GM10248 (cell line): ENCODE measurements at places on chromosomes 16 and 17.
A peak's percentile ranks its signal among the peaks of the same experiment; 100 is the strongest.

DNA sequence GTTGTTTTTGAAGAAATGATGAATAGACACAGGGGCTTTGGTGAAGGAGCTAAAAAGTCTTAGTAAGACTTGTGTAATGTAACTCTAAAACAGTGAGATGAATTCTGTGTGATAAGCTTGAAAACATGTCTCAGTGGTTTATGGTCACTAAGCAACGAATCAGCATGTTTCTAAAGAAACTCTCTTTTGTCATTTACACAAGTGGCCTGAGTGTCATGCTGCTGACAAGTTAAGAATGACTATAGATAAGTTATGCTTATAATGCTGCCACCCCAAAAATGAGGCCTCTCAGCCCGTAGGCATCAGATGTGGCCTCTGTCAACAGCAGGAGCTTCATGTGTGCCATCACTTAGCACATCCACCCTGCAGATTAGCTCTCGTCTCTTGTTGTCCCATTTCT, 8.7 kb downstream of the COX10 start:
- DNase-seq, result no peak

DNA sequence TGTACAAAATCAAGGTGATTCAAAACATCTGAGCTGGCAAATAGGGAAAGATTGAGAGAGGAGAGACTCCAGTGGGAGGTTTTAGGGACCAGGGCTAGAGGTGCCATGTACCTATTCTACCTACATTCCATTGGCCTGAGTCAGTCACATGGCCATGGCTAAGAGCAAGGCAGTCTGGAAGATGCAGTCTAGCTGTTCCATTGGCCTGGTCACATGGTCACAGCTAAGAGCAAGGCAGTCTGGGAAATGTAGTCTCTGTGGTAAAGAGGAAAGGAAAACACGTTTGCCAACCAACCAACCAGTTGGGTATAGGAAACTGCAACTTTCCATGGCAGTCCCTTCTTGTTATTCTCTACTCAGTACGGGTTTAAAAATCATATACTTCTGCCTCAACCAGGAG, 369.1 kb downstream of the XYLT1 start:
- DNase-seq, result no peak

GRCh38 chr17:7555320-7555948, 3.1 kb upstream of the TNFSF13 start:
- DNase-seq, result no peak

- DNase-seq, result no peak
Observed at GRCh38 chr17:43644081-43644480, 17.6 kb downstream of the MEOX1 start.

DNA sequence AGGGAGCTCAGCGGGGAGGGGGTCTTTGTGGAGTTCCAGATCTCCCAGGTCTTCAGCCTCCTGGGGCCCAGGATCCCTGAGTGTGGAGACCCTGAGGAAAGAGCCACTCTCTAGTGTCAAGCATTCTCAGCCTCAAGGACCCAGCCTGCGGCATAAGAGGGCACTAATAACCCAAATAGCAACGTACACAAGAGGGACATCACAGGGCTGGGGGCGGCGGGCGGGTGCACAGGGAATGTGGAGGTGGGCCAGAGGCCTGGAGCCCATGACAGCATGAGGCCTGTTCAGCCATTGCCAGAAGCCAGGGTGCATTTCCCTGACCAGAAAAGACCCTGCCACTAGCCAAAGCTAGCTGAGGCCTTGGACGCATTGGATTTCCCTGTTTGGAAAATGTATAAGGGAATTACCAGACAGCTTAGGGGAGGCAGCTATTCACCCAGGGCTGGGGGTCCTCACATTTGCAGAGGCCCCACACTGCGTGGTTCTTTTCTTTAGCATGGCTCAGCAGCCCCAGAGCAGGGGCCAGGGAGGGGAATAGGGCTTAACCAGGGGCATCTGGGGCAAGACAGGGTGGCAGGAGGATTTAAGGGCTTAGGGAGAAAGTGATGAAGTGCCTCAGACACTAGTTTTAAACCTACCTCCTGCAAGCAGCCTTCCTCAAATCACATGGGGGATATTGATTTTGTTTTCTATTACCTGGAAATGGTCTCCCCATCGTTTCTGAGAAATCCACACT, 13.5 kb upstream of the ALOX15B start:
- DNase-seq, result no peak

- DNase-seq, result no peak
Observed at GRCh38 chr17:50311112-50311460, 34.8 kb upstream of the XYLT2 start.

GRCh38 chr17:82909322-82909904, 69.6 kb upstream of the ZNF750 start:
- DNase-seq, result no peak

DNA sequence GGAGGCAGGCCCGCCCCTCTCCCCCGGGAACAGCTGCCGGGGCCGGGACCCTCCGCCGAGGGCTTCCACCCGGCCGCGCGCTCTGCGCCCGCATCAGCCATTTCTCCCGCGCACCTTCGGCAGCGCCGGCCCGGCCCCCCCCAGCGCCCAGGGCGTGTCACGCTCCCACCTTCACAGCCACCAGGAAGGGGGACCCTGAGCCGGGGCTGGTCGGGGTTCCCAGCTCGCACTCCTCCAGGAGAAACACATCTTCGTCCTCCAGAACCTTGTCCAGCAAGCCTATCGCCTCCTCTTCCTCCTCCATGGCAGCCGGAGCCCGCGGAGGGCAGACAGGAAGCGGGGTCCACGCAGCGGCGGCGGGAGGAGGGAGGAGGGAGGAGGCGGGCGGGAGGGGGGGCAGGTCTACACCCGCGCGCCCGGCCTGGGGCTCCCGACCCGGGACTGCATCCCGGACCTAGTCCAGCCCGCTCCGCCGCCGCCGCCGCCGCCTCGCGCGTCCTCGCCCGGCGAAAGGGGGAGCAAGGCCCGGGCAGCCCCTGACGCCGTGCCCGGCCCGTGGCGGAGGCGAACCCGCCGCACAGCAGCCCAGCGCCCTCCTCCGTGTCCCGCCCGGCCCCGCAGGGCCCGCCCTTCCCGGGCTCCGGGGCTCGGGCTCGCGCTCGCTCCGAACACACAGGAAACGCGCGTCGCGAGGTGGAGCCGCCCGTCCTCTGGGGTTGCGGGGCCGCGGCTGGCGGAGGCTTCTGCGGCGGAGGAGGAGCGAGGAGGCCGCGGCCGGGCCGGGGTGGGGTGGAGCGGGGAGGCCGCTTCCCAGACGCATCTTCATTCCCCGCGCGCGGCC, 70.8 kb downstream of the ABR start:
- DNase-seq, result peak; percentile 71

GRCh38 chr16:85930301-85930700, 31.3 kb downstream of the IRF8 start:
- no peak for DNase-seq

DNA sequence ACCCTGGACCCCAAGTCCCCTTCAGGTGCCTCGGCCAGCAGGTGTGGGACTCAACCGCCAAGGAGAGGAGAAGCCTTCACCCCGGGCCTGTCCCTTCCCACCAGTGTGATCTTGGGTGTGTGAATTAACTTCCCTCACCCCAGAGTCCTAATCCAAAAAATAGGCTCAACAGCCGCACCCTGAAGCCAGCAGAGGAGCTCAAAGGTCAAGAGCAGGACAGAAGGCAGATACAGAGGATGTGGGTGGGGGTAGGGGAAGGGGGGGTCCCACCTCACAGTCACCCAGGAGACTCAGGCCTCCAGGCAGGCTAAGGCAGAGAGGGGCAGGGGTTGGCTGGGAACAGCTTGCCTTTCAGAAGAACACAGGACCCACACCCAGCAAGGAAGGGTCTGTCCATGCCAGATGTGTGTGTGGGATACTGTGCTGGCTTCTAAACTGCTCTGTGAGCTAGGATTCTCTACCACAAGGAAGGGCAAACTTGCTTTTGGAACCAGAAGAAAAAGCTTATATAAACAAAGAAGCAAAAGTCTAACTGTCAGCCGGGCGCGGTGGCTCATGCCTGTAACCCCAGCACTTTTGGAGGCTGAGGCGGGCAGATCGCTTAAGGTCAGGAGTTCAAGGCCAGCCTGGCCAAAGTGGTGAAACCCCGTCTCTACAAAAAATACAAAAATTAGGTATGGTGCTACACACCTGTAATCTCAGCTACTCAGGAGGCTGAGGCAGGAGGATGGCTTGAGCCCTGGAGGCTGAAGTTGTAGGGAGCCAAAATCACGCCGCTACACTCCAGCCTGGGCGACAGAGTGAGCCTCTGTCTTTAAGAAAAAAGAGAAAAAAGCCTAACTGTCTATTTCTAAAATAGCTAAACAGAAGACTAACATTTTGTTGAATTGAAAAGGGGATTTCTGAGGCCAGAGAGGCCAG, 4.6 kb downstream of the PIEZO1 start:
- no peak for DNase-seq
